Kidney (tissue), 22 donors: ENCODE measurements at places on chromosomes 11 and 22. TPM values are rescaled to one million over a fixed set of nuclear protein-coding genes. Genes with fewer than 3 reads are reported as not detected.

DNA sequence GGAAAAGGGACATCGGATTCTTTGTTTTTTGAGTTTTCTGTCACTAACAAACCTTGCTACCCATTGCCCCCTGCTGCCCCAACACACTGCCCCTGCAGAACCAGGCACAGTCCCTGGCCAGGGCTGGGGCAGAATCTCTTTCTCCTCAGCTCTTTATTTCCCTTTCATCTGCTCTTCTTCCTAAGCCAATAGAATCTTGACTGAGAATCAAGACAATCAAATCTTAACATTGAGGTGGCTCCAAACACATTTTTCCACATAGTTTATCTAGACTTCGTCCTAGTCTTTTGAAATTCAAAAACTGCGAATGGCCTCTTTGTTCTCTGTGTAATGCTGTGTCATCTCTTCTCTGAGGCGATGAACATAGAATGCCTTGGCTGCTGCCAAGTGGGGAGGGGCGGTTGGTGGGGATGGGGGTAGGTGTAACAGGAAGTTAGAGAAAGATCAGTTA is 16.1 kb upstream of the NTM start:
- no peak for DNase-seq

DNA sequence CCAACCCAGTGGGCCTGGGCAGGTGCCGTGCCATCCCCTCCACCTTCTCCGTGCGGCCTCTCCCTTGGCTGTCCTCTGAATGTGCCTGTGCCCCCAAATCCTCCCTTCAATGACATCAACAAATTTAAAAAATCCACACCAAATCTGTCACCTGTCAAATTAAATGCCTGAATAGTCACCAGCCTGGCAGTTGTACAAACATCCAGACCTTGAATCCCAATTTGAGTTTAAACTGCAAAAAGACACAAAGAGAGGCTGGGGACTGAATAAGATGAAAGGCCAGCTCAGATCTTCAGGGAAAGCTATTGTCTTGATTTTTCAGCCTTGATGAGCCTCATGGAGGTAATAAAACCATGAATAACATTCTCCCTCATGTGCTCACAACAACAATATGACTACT is 194.7 kb downstream of the KIRREL3 start:
- DNase-seq = no peak

GRCh38 chr22:26168939-26169314 is 335 bp upstream of the SEZ6L start:
- DNase-seq = no peak

- no peak for DNase-seq
Observed at GRCh38 chr11:126113963-126114362, 51.3 kb upstream of the CDON start.

DNA sequence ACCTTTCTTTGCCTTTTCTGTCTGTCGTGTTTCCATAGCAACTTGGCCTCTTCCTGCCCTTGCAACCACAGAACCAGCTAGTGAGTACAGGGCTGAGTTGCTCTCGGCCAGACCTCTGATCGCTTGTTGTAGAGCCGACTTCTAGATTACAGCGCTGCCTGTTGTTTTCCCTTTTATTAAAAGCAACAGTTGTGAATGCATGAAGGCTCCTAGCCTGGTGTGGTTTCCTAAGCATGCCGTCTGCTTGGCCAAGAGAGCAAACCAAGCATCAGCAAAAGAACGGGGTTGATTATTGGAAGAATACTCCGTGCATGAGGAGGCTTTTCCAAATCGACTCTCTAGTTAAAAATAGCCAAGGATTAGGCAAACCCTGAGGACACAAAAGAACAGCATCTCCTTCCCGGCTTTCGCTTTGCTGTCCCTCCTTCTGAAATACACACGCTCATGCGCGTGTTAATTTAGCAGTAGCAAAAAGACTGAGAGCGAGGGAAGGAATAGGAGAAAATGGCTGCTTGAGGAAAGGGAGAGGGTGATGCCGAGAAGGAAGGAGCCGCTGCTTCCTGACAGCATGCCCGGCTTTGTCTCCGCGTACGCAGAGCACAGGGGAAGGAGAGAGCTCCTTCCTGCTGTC is 71.5 kb upstream of the TTC12 start:
- peak; percentile 68 for DNase-seq

- no peak for DNase-seq
Observed at GRCh38 chr22:29801796-29802195, 34.6 kb downstream of the UQCR10 start.

DNA sequence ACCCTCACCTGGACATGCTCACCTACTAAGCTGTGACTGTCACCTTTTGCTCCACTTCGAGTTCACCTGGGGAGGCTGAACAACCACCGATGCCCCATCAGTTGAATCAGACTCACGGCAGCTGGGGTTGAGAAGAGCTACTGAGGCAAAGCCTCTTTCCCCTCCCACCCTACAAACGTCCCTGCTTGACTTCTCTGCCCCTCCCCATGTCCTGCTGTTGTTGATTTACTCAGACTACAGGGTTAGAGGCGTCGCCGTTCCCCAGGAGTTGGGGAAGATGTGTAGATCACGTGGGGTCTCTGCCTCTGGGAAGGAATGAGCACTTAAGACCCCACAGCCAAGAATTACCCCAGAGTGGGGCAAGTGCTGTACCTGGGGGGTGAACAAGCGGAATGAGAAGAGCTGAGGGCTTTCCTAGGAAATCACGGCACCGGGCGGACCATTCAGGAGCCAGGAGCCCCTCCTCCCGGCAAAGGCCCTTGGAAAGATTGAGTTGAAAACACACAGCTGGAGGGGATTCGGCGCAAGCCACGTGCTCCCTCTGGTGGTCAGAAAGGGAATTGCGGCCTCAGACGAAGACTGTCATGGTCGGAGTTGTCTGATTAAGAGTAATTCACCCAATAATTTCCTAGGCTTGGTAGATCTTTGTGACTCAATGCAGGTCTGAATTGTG is 7.0 kb downstream of the FXYD2 start:
- peak; percentile 94 for DNase-seq

GRCh38 chr11:105372206-105372605 is 232.6 kb upstream of the CARD18 start:
- no peak for DNase-seq

GRCh38 chr22:37659897-37660708 is 1.6 kb downstream of the PDXP start:
- no peak for DNase-seq

GRCh38 chr22:30328466-30329049 is 1.8 kb upstream of the TBC1D10A start:
- DNase-seq = no peak

DNA sequence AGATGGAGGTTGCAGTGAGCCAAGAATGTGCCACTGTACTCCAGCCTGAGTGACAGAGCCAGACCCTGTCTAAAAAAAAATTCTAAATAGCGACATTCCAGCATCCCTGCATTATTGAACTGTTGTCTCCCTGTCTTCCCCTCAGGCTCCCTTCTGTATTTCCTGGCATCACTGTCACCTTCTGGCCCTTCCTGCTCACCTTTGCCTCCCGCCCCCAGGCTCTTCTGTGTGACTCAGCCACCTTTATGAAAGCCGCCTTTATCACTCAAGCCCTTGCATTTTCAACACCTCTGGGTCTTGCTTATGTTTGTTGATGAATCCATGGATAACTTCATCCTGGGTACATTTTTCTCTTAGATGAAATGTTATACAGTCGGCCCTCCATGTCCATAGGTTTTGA is 21.1 kb downstream of the UBASH3B start:
- no peak for DNase-seq

DNA sequence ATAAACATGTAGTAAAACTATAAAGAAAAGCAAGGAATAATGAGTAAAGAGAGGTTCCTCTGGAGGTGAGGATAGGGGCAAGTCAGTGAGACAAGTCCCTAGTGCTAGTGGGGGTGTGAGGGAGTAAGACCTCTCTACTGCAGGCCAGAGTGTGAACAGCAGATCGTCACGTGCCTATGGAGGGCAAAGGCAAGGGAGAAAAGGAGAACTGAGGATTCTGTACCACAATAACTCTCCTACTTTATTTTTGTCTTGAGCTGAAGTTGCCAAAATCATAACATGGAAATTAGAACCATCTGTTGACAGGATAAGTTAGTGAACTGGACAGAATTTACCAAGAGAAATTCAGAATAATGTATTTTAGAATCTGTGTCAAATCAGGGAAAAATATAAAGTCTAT is 77.6 kb downstream of the ENTHD1 start:
- DNase-seq = no peak

GRCh38 chr11:8719211-8719649 is 36.6 kb downstream of the RPL27A start:
- DNase-seq = no peak

- no peak for DNase-seq
Observed at GRCh38 chr11:130160498-130161155, 1.0 kb downstream of the ST14 start.

GRCh38 chr11:77087723-77088225 is 14.9 kb upstream of the OMP start:
- no peak for DNase-seq

- DNase-seq = no peak
Observed at GRCh38 chr11:66969584-66970225, 5.4 kb upstream of the C11orf86 start.

DNA sequence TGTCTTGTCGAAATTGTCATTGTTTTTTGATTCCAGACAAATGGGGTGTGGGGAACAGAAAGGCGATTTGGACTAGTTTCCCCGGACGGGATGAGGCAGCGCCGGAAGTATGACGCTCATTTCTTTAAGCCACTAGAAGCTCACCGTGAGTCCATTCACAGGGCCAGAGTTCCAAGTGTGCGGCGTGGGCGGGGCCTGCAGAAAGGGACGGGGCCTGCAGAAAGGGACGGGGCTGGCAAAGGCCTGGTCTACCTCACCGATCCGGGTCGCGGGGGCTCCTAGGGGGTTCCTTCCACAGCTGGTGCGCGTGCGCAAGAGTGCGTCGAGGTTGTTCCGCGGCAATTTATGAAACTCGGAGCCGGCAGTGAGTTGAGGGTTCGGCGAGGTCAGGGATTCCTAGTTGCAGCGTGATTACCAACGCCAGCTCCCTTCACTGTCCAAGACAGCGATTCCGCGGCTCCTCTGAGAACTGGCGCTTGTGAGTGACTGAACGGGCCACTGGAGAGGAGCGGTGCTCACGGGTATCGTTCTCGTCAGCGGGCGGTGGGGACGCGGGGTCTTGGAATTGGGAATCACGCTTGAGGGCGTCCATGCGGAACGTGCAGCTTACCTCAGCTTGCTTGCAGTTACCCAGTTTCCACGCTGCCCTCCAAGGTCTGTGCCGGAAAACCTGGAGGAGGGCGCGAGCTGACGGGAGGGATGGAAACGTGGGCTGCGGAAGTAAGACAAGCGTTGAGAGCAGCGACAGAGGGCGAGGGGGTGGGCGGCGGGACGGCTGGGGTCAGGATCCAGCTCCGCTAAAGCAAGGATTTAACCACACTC is at the start of gene ZNF215:
TSS of gene ZNF215 (plus strand) at position 219 of the 822 bp plus-strand sequence. CDS start 5,847 bp downstream, outside the sequence.
- peak; percentile 78 for DNase-seq

DNA sequence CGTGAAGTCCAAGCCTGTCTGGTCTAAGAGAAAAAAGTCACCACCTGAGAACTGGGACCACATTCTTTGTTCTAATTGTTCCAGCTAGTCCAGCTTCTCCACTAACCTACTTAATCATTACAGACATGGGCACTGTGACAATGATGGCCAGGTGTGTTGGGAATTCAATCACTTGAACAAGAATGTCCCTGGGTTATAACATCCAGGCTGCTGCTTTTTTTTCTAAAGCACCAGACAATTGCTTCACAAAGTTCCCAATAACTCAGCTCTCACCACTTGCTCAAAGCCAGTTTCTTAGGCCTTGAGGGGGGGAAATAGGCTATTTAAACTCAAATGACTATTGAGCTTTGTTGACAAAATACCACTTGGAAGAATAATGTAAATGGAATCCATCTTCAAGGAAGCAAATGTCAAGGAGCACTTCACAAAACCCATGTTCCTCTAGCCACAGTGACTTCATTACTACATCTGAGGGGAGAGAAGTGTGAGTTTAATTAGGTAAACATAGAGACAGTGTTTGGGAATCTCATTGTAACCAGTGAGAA is 80.3 kb downstream of the ME3 start:
- no peak for DNase-seq

GRCh38 chr22:36356708-36357624 is 30.8 kb downstream of the MYH9 start:
- no peak for DNase-seq

GRCh38 chr22:20247010-20247505 is 21.1 kb downstream of the RTN4R start:
- peak; percentile 59 for DNase-seq

GRCh38 chr22:26082866-26083265 is 86.4 kb upstream of the SEZ6L start:
- DNase-seq = no peak

GRCh38 chr11:117912497-117912896 is 16.7 kb downstream of the TMPRSS13 start:
- DNase-seq = no peak

DNA sequence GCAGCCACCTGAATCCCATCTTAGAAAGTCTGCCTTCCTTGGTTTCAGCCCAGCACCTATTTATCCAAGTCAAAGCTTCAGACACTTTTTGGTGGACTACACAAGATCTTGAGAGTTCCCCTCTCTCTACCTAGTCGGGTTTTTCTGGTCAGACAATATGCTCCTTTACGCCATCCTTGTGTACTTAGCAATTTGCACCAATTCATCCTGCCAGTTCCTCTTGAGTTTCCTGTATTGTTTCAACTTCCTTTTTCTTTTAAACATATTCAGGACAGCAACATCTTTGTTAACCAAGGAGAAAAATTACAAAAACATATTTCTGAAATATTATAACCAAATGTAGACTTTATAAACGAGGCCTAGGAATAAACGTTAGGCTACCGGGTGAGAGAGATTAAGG is 368.2 kb upstream of the CADM1 start:
- DNase-seq = no peak

DNA sequence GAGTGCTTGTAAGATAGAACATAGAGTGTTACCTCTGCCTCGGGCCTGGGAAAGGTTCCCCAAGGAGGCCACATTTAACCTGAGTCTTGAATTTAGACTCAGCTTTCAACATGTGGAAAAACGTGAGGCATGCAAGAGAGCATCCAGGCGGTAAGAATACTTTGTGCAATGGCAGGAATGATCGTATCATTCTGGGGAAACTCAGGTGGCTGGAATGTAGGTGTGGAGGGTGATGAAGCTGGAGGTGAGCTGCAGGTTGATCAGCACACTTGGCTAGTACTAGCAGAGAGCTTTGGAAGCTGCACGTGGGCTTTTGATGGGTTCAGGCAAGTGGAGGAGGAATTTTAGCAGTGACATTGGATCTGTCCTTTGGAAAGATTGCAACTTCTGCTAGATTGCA is 270.3 kb upstream of the RAG2 start:
- no peak for DNase-seq

DNA sequence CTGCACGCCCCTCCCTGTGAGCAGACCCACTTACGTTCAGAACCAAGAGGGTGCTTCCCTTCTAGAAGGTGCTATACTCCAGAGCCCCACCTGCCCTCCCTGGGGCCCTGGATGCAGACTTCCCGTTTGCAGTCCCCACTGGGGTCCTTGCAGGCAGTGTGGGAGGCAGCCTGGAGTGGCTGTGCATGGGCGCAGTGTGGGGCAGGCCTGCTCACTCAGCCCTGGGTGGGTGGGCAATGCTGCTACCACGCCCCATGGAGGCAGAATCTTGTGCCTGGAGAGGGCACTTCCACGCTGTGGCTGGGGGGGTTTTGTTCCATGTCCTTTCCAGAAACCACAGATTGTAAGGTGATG is 116.2 kb downstream of the KCNQ1OT1 start:
- DNase-seq = no peak

The IGSF9B gene
- polyA plus RNA-seq = 0.86 TPM

The FZD4 gene
- 21.4 TPM for polyA plus RNA-seq

The MALAT1 gene
- 219 TPM for polyA plus RNA-seq

The TMEM134 gene
- polyA plus RNA-seq = 127 TPM

The RASSF10 gene
- polyA plus RNA-seq = 6.1 TPM

The CDC42EP2 gene
- 19.4 TPM for polyA plus RNA-seq

The SCN4B gene
- polyA plus RNA-seq = 1.4 TPM

The TRIM51 gene
- not detected for polyA plus RNA-seq

The MFNG gene
- polyA plus RNA-seq = 9.1 TPM

The RBMXL2 gene
- polyA plus RNA-seq = not detected

The SYT7 gene
- polyA plus RNA-seq = 6.7 TPM

The SCUBE1 gene
- 2.3 TPM for polyA plus RNA-seq

The MRGPRX4 gene
- polyA plus RNA-seq = not detected

The CSF2RB gene
- 1.0 TPM for polyA plus RNA-seq
